Cortex of kidney (tissue), 1 donor: ENCODE measurements at places on chromosomes 4 and X.

GRCh38 chrX:45077748-45078424, 122.8 kb downstream of the DIPK2B start:
- DNase-seq, result no peak

GRCh38 chrX:132413459-132413858, 75.4 kb downstream of the MBNL3 start:
- no peak for DNase-seq

DNA sequence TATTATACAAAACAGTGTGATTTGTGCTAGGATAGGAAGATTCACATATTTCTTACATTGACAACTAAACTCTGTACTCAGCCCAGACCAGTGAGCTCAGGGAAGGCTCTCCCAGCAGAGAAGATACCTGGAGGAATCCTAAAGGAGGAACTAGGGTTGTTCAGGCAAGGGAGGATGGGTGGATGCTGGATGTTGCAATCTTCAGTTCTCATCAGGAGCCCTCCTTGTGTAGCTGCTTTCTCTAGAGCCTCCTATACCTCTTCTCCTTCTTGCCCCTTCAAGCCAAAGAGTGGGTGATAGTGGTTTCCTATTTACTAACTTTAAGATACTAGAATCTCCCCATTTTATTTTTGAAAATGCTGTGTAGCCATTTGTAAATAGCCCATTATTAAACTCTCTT, 117.3 kb downstream of the NKX6-1 start:
- no peak for DNase-seq

- no peak for DNase-seq
Measured at GRCh38 chr4:143514497-143514896, 995 bp downstream of the SMARCA5 start.

DNA sequence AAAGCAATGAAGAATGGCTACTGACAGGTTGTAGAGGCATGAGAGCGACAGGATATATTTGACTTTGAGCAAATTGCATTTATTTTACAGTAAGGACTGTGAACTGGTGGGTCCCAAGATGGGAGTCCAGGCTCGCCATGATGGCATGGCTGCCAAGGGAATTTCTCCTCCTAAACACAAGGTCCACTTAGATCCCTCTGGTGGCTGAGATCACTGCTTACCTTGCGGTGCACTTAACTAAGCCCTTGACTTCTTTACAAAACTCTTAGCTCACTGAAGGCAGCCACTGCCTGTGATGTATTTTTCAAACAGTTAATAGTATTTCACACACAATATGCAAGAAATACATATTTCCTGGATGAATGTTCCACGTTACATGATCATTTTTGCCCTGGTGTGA, 50.3 kb upstream of the SORBS2 start:
- DNase-seq, result no peak

DNA sequence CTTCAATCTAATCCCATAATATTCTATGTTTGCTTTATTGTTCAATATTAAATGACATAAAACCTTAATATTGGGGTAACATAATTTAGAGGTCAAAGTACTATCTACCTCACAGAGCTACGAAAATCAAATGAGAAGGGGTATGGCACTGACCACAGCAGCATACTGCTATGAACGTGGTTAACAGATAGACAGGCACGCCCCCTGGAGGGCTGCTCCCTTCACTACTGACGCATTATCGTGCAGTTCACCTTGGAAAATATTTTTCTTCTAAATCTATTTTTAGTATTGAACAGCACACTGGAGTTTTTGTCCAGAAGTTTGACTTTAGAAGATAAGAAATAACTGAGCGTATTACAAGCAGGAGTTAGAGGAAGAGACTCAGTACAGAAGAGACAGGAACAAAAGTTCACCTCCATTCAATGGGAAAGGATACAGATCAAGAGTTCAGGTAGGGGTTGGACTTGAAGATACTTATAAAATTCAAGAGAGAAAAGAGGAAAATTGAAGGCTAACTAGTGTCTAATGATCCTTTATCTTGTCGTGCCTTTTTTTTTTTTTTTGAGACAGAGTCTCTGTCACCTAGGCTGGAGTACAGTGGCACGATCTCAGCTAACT, 22.7 kb downstream of the MAP9 start:
- no peak for DNase-seq

DNA sequence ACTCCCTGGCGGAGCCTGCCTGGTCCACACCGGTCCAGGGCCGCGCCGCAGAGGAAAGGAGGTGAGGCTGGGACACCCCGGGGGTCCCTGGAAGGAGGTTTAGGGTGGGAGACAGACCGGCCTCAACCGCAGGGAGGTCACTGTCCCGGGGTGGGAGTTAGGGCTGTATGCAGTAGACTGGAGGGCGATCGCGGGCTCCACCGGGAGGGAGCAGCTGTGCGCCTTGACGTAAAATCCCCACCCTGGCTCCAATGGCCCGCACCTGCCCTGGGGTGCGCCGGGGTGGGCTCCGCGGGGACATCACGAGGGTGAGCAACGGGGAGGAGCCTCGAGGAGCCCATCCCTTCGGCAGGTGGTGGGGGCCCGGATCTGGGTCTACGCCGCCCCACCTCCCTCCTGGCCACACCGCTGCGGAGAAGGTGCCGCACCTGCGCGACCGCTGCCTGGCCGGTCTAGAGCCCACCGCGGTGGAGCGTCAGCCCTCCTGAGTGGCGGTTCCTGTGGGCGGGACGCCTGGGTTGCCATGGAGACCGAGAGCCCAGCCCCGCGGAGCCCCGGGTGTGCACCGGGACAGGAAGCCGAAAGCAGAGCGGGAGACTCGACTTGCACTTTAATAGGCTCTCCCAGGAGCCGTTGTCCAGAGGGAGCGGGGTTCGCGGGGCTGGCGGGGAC, 105.1 kb downstream of the ADRA2C start:
- no peak for DNase-seq

- DNase-seq, result no peak
Measured at GRCh38 chr4:8164194-8164565, 5.6 kb upstream of the ABLIM2 start.

DNA sequence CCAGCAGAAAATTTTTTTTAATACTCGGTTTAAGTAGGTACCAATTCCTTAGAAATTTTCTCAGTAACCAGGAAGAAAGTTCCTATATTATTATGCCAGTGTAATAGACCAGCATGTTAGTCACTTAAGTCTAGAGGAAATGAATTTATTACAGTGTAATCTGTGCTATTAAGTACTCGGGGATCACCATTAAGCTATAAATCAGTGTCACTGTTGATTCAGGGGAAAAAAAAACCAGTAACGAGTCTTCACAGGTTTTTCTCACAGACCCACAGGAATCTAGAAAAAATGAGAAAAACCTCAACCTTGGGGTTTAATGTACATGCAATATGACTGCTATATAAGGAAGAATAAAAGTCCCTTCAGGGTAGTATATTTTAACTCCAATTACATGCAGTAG, 138.3 kb upstream of the IL1RAPL2 start:
- DNase-seq, result no peak
